ENCODE measurements at places on chromosomes 2 and 18.
A peak's percentile ranks its signal among the peaks of the same experiment; 100 is the strongest.

DNA sequence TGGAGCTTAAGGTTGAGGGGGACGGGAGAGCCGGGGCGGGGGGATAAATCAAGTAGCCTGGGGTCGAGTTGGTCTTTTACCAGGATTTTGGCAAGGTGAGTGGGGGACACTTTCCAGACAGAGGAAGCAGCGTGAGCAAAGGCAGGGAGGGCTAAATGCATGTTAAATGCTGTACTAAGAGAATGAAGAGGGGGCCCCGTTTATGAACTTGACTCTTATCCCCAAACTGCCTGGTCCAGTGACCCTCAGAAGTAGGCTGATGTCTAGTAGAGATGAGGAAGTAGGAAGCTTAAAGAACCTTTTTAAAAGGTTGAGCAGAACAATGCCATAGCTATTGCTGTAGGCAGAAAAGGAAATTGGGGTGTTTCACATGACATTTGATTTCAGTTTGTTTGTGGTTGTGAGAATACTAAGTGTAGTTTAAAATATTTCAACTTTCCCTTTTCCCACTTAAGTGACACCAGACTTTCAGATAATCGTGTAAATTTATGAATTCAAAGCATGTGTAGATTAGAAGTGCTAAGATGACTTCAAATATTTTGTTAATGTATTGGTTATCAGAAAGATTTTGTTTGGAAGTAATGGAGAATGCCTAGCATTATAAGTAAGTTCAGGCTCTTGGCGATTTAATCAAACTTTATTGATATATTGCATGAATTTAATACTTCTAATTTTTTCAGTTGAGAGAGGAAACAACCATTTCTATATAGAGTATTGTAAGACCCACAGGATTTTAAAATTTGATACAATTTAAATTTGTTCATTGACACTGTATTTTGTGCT lies 1.8 kb downstream of the REL start:
- no peak for DNase-seq

GRCh38 chr18:3494569-3494968 lies 44.6 kb downstream of the TGIF1 start:
- no peak for DNase-seq

DNA sequence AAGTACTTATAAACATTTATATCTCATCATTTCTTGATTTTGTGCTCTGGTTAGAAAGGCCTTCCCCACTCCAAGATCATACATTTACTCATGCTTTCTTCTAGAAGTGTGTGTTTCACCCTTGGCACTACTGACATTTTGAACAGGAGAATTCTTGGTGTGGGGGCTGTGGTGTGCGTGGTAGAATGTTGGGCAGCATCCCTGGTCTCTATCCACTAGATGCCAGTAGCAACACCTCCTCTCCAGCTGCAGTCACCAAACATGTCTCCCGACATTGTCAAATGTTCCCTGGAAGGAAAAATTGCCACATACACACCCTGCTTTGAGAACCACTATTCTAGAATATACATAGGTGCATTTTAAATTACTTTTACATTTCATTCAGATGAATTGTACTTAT lies 8.7 kb upstream of the TGIF1 start:
- DNase-seq: peak; percentile 31

DNA sequence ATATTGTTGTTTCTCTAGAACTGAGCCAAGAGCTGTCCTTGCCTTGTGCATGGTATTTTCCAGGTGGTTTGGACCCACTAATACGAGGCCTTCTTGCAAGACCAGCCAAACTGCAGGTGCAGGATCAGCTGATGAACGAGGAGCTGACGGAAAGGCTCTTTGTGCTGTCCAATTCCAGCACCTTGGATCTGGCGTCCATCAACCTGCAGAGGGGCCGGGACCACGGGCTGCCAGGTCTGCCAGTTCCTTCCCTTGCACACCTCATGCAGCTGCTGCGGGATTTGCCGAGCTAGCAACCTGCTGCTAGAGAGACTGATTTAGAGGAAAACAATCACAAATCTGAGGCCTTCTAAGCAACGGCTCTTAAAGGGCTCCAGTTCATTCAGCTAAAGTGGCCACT lies 74.5 kb downstream of the TPO start:
- no peak for DNase-seq

GRCh38 chr2:113602869-113603466 lies 24.1 kb upstream of the RABL2A start:
- no peak for DNase-seq

GRCh38 chr18:13641551-13642439 lies 84.6 kb downstream of the FAM210A start:
- no peak for DNase-seq

DNA sequence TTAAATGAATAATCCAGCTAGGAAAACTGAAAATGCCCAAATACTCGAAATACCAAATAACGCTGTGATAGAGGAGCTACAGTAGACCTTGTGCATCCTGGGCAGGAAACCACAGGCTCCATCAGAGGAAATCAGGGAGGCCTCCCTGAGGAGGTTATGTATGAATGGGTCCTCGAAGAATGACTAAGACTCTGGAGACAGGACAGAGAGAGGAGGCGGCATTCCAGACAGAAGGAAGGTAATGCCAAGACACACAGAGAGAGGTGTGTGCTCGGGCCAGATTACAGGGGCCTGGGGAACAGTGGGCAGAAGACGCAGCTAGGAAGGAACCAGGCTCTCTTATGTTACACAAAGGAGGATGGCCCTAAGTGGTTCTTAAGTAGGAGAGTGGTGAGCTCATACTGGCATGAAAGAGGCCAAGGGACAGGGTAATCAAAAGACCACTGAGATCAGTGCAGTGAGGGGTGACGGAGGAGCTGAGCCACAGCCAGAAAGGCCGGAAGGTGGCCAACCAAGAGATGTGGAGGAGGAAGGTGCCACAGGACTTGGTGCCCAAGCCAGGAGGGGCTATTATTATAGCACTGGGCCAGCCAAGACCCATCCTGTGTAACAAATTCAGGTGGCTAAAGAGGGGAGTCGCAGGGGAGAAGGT lies 9.9 kb downstream of the ST3GAL5 start:
- no peak for DNase-seq

DNA sequence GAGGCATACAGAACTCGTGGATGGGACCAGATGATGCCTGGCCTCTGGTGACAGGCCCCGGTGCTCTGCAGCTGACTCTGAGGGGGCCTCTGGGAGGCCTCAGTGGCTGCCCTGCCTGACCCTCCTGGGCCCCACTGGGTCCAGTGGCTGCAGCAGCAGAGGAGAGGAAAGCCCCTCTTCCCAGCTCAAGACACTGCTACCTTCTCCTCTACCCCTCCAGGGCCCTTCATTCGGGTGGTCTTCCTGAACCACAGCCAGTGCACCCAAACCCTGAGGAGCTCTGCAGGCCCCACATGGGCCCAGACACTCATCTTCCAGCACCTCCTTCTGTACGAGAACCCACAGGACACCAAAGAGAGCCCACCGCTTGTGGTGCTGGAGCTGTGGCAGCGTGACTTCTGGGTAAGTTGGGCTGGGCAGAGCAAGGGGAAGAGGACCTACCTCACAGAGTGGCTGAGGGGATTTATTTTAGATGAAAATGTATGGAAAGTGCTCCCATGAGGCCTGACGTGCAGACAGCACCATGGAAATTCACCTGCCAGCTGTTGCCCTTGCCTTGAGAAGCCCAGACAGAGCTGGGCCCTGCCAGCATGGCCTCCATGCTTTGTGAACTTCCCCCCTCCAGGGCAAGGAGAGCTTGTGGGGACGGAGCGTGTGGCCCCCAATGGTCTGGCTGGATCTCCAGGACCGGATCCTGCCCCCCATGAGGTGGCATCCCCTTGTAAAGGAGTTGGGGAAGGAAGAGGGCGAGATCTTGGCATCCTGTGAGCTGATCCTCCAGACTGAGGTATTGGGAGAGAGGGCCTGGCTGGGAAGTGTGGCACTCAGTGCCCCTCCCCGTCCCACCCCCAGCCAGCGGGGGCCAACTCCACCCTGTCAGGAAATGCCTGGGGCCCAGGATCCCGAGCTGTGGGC lies 46.3 kb downstream of the LMAN2L start:
- DNase-seq: no peak

GRCh38 chr2:88575051-88575450 lies 52.2 kb downstream of the EIF2AK3 start:
- DNase-seq: no peak

DNA sequence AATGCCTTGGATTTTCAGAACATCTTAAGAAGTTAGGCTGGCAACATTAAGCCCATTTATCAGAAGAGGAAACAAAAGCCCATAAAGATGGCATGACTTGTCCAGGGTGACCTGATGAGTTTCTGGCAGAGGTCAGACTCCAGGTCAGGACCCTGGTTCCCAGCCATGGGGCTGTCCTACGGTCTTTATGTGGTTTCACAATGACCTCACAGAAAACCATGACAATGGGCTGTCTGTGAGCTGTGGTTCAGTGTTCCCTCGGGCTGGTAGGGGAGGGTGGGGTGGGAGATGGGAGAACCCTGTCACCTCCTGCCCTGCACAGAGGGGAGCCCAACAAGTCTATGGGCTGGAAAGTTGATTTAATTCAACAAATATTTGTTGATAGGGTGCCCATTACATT lies 101.8 kb downstream of the LOXHD1 start:
- no peak for DNase-seq

DNA sequence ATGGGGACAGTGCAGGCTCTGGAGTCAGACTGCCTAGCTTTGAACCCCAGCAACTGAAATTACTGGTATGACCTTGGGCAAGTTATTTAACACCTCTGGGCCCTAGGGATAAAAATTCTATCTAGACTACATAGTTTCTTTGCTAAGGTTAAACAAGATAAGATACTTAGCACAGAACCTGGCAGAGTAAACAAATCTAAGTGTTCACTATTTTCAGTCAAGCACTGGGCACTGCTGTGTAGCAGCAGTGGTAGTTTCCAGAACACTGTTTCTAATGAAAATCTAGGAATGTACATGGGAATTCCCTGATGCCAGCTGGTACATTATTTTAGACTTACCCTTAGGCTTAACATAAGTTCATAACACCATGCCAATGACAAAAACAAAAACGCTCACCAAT lies 17.2 kb downstream of the CERKL start:
- no peak for DNase-seq

DNA sequence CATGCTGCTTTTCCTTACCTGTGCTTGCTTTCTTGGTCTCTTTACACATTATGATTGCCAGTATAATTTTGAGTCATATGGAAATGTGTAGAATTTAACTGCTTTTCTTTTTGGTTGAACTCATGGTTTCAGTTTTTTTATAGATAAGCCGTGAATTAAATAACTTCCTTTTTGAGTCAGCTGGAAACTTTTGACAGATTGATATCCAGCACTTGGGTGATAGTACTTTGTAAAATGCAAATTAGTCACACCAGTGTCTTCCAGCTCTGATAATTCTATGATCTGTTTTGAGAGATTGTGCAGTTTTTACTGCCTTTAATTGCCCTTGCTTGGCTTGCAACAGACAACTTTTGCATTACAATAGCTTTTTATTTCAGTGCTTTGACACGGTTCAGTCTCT lies 86.4 kb downstream of the NCOA1 start:
- no peak for DNase-seq

- DNase-seq: no peak
Measured at GRCh38 chr2:38945911-38946310, 56.2 kb downstream of the ARHGEF33 start.

DNA sequence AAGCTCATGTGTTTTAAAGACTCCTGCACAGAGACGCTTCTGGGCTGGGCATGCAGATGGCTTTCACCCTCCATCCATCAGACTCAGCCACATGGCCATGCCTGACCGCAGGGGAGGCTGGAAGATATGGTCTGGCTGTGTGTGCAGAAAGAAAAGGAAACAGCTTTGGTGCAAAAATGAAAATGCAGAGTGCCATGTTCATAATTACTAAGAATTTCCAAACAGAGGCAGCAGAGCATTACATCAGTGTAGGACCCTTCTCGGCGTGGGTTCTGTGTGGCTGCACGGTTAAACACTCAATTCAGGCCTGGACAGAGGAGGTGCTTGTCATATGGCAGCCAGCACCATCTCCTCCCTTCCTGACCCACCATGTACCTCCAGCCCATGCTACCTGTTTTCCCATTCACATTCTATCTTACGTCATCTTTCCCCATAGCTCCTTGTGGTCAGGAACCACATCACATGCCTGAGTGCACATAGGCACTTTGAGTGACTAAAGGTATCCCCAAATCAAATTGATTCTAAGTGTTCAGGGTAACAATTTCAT lies 200.3 kb upstream of the ID2 start:
- DNase-seq: no peak

DNA sequence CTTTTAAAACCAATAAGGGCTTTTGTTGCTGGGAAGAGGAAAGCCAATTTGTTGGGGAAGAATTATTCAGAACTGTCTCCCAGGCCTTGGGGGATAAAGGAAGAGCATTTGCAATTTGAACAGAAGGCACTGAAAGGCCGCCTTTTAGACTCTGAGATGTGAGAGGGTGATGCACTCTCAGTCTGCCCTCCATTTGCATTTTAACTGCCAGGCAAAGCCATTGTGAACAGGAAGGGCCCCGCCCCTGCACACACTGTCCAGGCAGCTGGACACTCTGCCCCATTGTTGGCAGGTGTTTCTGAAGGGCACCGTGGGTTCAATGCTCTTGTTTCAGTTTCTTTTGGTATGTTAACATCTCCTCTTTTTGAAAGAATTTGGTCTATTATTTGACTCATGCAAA lies 169.5 kb upstream of the COPS8 start:
- no peak for DNase-seq

GRCh38 chr2:26950246-26950645 lies 20.2 kb upstream of the MAPRE3 start:
- no peak for DNase-seq

GRCh38 chr2:33208400-33208799 lies 261.6 kb downstream of the LTBP1 start:
- DNase-seq: no peak

DNA sequence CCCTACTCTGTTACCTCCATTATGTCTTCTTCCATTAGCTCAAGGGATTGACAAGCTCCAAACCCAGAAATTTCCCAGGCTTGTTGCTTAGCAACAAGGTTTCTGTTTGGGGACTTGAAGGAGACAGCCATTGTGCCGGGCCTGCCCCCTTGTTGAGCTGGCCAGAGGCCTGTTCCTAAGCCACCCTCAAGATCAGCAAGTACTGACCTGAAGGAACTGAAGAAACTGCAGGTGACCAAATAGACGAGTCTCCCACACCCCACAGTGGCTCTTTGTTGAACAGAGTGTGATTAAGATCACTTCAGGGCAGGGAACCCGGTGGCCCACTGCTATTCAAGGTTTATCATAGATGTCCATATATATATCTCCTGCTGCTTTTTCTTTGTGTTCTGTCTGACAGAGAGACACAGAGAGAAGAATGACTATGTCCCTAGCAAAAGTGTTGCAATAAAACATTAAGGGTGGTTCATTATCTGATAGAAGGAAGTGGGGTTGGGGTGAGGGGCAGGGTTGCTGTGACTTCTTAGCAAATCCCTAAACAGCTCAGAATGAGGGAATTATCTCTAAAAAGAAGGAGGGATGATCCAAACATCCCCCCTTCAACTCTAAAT lies 69.2 kb downstream of the RNF144A start:
- DNase-seq: no peak

- DNase-seq: peak; percentile 66
Measured at GRCh38 chr2:205902041-205902899, 183.7 kb downstream of the INO80D start.

DNA sequence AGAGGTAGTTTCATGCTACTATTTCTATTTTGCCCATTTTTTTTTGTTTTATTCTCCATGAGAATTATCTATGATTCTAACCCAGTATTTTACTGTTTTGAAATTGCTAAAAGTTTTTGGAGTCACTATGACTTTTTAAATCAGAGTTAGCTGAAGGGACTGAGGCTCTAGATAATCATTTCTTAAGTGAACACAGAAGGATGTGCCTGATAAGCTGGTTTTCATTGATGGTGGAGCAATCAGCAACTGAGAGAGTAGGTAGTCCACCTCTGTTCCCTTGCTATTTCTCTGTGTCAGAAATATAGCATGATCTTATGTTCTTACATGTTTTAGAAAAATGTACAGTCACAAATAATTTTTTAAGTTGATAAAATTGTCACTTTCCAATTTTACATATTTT lies 59.4 kb downstream of the CCDC138 start:
- DNase-seq: no peak
